ENCODE measurements at places on chromosomes 3 and 15. TPM values are rescaled to one million over a fixed set of nuclear protein-coding genes. Genes with fewer than 3 reads are reported as not detected.

Gene CD96
- total RNA-seq = not detected

GRCh38 chr3:5874931-5875341, 687.4 kb downstream of the EDEM1 start:
- DNase-seq = no peak

Gene HRG
- not detected for total RNA-seq

Gene SKOR1
- 0.05 TPM for total RNA-seq

Gene CELF6
- total RNA-seq = 0.32 TPM

Gene GPR27
- 8.6 TPM for total RNA-seq

All from NCI-H460 (cell line).